ENCODE measurements at places on chromosomes 4 and X. TPM values are rescaled to one million over a fixed set of nuclear protein-coding genes. Genes with fewer than 3 reads are reported as not detected.

GRCh38 chr4:47720787-47721186 lies 117.1 kb downstream of the CORIN start:
- no peak for DNase-seq

KDM5C gene
- total RNA-seq = 115 TPM

DNA sequence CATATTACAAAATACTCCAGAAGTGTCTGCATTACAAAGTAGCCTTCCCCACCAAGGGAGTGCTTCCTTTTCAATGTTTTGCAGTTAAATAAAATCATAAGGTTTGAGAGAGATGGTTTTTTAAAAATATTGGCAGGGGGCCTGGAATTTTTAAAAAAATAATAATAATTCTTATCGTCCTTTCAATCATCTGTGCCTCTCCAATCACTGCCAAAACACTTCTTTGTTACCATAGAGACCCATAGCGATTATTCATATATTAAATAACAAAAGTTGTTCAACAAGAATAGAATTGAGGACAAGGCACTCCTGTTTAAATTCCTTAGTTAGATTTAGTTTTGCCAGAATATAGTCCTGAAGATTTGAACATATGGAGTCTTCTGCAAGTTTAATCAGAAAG lies 203.1 kb downstream of the FAT4 start:
- DNase-seq = no peak

DNA sequence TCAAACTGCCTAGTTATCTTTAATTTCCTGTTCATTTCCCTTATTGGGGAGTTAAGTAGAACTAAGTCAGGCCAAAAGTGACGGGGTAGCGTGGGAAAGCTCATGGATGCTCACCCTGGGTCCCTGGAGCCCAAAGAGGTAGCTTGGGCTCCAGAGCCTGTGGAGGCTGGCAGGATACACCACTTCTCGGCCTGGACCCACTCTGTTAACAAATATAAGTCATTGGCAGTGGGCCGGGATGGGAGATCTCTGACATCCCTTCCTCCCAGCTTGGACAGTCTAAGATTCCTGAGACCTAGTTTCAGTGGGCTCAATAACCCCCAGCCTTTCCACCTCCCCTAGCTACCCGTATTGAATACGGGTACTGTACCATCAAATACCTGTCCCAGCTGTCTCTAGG lies 106.1 kb downstream of the EFNB1 start:
- DNase-seq = no peak

DNA sequence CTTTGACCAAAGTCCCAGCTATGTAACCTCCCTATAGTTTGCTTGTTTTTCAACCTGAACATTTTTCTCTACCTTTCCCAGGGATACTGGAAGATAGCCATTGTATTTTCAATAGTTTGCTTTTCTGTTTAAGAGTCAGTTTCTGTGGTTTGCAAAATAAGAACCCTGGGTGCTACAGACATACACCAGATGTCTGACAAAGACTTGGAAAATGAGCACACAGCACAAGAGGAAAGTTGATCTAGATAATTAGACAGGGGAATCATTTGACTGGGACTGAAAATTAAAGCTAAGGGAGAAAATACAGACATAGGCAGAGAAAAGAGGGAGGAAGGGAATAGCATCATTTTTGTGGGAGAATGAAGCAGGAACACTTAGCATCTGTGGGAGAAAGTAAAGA lies 218.3 kb upstream of the CNKSR2 start:
- DNase-seq = no peak

ASB12 gene
- not detected for total RNA-seq

ETDA gene
- not detected for total RNA-seq

DNA sequence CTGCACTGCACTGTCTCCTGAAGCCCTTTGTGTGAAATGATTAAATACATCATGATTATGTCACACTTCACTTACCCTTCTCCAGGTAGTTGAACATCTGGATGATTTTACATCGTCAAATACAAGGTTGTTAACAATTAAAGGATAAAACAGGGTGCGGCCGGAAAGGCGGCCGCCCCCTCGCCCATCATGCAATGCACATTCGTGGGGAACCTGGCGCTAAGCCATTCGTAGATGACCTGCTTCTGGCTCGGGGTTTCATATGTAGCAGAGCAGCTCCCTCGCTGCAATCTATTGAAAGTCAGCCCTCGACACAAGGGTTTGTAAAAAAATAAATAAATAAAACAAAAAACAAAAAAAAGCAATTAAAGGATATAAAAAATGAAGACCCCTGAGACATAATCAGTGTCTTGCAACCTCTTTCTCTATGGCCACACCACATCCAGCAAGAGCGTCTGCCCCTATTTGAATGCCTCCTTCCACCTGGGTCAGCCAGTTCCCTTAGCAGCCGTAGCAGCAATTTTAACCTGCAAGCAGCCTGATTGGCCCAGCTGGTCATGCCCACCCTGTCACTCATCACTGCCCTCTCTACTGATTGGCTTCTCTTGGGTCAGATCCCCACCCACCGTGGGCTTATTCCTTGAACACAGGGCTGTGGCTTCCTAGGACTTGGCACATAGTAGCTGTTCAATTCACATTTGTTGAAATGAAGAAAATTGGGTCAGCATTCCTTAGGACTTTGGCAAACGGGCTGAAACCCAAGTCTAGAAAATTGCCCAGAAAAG lies 147.8 kb upstream of the PSAPL1 start:
- no peak for DNase-seq

CPEB2 gene
- 4.8 TPM for total RNA-seq

GLRA3 gene
- total RNA-seq = not detected

NAA11 gene
- total RNA-seq = not detected

DNA sequence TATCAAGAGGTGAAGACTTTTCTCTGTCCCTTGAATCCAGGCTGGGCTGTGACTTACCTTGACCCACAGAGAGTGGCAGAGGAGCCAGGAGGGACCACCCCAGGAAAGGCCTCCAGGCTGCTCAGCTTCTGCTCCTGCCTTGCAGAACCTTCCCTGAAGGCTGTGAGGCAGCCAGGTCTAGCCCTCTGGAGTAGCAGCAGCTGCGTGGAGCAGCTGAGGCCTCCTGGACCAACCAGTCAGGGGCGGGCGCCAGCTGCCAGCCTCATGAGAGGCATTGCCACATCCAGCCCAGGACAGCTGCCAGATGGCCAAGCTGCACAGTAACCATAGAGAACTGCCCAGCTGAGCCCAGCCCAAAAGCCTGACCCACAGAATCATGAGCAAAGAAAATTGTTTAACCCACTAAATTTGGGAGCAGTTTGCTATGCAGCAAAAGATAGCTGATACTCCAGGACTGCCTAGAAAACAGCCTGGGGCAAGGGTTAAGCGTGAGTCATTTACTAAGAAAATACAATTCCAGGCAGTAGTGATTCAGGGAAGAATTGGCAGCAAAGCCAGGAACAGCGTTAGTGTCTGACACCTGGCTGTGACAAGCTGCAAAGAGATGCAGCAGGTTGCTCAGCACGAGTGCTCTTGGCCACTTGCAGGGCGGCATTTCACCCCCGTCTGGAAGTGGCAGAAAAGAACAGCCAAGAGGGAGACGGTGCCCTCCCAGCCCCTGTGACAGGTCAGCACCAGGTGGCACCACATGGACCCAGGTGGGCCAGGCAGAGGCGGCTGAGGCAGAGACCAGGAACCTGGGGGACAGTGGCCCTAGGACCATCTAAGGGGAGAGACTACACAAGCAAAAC lies 14.7 kb upstream of the PDE6B start:
- DNase-seq = no peak

DNA sequence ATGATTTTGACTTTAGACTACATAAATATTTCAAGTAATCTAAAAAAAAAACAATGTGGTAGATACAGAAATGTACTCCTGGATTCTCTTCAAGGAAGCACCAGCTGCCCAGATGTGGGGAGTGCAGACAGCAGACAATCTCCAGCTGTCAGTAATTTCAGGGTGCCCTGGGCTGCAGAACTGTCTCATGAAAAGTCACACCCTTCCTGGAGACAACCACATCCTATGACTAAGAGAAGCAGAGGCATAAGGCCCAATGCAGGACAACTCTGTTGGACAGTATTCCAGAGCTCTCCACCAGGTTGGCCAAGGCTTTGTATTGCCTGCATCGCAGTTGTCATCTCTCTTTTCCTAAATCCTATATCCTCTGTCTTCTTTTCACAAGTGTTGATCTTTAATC lies 34.4 kb upstream of the BLTP1 start:
- DNase-seq = no peak

JADE1 gene
- total RNA-seq = 39.1 TPM

FAM193A gene
- total RNA-seq = 24.7 TPM

ZC4H2 gene
- 7.0 TPM for total RNA-seq

Measured in activated T-cell treated with anti-CD3 and anti-CD28 coated beads, Interleukin-2, amount 50 U/mL, for 4 hours (primary cell).